ENCODE measurements at places on chromosomes 5 and 9.
A peak's percentile ranks its signal among the peaks of the same experiment; 100 is the strongest.

- DNase-seq = peak; percentile 69
These were observed 67.5 kb upstream of the CKMT2 start for GRCh38 chr5:81165493-81166119.

GRCh38 chr5:11027660-11028059, 266.6 kb upstream of the DAP start:
- no peak for DNase-seq

DNA sequence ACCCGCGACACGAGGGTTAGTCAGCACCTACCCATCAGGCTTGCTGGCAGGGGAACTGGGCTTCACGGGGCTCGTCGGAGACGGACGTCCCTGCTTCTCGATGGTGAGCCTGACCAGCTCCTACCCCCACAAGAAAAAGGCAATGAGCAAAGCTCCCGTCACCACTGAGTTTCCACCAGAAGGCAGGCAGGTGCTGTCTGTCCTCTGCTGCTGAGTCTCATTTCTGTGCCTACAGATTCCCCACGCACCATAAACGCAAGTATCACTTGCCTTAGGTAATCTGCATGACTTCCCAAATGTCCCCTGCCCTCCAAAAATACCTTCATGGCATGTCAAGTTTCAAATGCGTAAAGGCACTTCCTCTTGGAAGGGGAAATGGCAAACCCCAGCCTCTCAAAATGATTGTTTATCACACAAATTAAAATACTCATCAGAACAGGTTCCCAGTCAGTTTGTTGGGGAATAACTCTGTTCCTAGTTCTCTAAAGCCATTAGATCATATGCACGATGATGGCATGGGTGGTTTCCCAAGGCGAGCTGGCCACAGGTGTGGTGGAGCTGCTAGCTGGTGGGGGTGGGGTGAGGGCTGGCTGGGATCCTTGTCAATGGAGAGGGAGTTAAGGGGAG, 85.0 kb downstream of the PRRT1B start:
- DNase-seq = peak; percentile 61

DNA sequence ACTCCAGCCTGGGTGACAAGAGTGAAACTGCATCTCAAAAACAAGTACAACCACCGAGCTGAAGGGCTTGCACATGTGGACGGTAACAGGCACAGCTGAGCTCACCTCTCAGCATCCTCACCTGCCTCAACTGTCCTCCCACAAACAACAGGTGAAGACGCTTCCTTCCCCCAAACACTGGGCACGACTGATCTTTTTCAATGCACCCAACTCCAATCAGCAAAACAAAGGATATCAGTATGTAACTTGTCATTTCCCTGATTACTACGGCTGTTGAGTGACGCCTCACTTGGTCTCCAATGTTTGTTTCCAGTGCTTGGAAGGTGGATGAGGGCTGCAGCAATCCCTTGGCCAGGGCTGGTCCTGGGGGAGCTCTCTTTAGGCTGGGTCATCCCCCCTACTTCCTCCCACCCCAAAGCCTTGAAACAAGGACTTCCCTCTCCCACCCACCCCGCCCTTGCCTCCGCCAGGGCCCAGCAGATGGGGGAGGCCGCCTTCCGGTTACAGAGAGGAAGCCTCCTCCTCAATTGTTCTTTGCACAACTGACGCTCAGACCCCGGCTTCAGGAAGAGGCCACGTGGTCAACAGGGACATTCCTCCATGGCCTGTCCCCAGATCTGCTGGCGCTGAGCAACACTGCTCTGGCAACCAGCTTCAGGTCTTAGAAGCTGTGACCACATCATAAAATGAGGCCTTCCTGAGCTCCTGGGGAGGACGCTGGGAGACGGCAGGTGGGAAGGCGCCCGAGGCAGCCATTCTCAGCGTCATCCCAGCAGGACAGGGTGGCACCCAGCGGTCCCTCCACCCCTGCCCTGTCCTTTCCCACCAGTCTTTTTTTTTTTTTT, 5.9 kb downstream of the FAM78A start:
- peak; percentile 70 for DNase-seq

DNA sequence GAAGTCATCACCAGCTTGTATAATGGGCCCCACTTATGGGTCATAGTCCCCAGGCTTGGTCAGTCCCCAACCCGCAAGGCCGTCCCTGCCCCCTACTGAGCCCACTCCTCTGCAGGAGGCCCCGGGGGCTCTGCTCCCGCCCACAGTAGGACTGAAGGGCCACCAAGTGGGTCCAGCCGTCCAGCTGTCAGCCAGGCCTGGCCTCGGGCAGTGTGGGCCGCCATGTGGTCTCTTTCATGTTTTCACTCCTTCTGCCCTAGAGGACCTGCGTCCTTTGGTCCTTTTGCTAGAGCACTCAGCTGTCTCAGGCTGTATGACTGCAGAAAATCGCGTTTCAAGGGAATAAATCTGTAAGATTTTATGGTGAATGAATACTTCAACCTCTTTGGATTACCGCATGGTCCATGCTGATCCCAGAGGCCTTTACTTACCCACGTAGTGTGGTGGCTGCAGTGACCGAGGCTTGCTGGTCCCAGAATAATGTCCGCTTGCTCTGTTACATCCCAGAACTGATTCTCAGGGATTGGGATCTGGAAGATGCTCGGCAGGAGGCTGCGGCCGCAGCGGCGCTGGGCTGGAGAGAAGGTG, 105.7 kb upstream of the FAM120A start:
- no peak for DNase-seq

DNA sequence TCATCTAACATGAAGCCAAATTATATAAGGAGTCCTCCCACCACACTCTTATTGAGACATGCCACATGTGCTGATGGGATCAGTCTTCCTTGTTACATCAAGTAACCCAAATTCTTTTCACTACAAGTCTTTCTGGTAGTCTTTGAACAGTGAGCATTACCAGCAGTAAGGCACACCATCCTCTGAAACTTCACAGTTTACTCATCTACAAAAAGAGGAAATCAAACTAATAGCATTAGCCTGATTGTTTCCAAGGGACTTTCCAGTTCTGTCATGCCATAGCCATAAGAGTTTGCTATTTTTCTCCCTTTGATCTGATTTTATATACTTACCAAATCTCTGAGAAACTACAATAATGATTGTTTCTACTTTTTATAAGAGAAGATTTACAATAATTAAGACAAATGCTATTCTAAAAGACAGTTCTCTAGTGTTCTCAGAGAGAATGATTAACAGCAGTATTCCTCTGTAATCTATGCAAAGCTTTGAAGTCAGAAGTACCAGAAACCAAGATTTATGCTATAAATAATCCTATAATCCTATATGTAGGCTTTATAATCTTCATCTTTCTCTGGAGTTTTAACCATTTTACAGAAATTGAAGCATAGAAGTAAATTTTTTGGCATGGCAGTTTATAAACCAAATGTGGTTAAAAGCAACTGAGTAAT, 166.2 kb upstream of the ACO1 start:
- peak; percentile 69 for DNase-seq

GRCh38 chr5:147830035-147830434, 1.4 kb downstream of the SPINK1 start:
- DNase-seq = no peak

GRCh38 chr5:53381-54174, 38.4 kb upstream of the PLEKHG4B start:
- DNase-seq = peak; percentile 52

- no peak for DNase-seq
These were observed 62.1 kb downstream of the KLF9 start for GRCh38 chr9:70352356-70352755.

- peak; percentile 51 for DNase-seq
These were observed 473 bp downstream of the ZBTB34 start for GRCh38 chr9:126860757-126861466.

- DNase-seq = no peak
These were observed 12.2 kb downstream of the CXXC5 start for GRCh38 chr5:139660105-139660922.

DNA sequence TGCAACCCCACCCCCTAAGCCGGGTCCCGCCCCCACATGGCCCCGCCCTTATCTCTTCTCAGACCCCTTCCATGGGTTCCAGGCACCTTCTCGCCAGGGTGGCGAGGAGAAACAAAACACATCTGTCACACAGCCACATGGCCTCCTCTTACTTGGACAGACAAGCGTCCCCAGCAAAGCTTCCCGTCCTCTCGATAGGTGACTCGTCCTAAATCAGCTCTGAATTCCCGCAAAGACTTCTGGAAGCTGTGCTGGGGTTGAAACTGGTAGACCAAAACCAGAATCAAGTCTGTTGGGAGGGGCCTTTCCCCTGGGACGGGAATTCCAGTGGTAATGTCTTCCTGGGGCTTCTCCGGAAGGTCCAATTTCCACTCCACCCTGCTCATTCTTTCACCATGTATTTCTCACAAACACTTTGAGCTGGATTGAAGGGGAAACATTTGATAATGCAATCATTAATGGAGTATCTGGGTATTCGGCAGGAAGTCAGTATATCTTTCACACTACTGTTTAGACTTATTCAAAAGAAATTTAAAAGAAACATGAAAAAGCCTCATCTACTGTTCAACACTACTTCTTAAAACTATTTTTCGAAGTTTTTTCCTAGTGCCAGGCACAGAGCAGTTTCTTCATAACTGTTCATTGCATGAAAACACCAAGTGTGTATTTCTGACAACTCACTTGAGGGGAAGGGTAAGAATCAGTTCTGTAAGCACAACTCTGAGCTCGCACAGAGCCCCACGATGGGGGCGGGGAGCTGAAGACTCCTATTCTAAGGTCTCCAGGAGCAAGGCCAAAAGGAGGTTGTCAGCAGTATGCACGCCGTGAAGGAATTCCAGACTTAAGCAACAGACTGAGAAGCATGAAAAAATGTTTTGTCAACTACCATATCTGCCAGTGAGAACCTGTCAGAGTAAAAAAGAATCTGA, 644 bp upstream of the CTNNAL1 start:
- DNase-seq = no peak
